ENCODE measurements at places on chromosomes 3 and 15.

- DNase-seq, result no peak
Measured at GRCh38 chr3:189630767-189631372, 319 bp upstream of the TP63 start.

- no peak for DNase-seq
Measured at GRCh38 chr15:34853001-34853758, 57.8 kb upstream of the ACTC1 start.

GRCh38 chr3:120114981-120115380 lies 20.7 kb upstream of the GSK3B start:
- DNase-seq, result no peak

DNA sequence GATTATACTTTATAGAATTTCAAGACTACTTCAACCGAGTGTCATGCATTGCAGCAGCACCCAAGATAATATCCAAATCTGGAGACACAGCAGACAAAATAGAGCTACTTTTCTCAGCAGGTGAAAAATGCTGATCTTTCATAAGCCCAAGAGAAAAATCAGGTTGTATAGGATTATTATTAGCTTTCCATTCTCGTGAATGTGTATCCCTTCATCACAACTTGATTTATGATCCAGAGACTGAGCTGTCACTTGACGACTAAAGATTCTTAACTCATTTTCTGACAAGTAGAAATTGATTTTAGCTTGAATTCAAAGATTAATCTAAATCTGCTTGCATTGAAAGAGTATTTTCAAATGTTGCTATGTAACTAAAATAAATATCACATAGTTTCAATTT lies 32.4 kb downstream of the EPHA3 start:
- no peak for DNase-seq

DNA sequence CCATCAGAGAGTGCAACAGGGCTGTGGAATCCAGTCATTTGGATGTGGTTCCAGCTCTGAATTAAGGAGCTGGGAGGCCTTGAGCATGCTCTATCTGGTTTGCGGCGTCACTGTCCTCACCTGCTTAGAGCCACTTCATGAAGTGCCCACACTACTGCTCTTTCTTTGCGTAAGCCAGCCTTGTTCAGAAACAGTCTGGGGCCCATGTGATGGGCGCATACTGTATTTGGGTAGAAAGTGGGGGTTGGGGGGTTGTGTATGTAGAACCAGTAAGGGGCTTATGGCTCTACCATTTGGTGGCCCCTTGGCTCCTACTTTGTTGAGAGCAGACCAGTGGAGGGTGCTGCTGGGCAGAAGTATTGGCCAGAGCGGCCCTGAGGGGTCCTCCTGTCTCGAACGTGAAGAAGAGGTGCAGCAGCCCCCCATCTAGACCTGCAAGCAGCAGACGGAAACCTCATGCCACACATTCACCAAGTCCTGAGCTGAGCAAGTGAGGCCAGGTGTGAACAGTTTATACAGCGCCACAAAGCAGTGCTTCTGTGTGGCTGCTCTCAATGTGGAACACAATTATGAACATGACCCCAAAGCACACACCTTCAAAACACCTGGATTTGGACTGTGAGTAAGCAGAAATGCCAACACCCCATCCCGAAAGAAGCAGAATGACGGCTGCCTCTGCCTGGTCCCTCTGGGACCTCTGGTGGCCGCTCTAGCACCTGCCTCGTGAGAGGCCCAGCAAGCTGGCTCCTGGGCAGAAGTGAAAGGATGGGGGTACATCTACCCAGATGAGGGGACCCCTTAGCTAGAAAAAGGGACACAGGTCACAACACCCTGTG lies 26.6 kb downstream of the SRPRB start:
- peak; percentile 42 for DNase-seq

GRCh38 chr15:42511007-42511391 lies 15.6 kb downstream of the SNAP23 start:
- DNase-seq, result no peak
